ENCODE measurements at places on chromosomes 5 and 9. TPM values are rescaled to one million over a fixed set of nuclear protein-coding genes. Genes with fewer than 3 reads are reported as not detected.
A peak's percentile ranks its signal among the peaks of the same experiment; 100 is the strongest.

Gene AFAP1L1
- 15.1 TPM for total RNA-seq

- H3K4me1 ChIP-seq: no peaks in the 10 kb centered on the region
- H3K4me3 ChIP-seq: no peak overlapping the region
- DNase-seq: no peak
- H3K27ac ChIP-seq: no peak overlapping the region
- no peaks in the 10 kb centered on the region for H3K27me3 ChIP-seq
Observed at GRCh38 chr9:89564346-89564878, 40.4 kb upstream of the GADD45G start.

- H3K4me3 ChIP-seq: no peak overlapping the region
- no peak overlapping the region for H3K27ac ChIP-seq
- no peaks in the 10 kb centered on the region for H3K27me3 ChIP-seq
Observed at GRCh38 chr5:116457062-116457461, 117.6 kb downstream of the SEMA6A start.

GRCh38 chr5:132799392-132799791, 13.7 kb upstream of the SOWAHA start:
- H3K27ac ChIP-seq: no peak overlapping the region
- no peak overlapping the region for H3K4me3 ChIP-seq
- no peak for DNase-seq
- no peaks in the 10 kb centered on the region for H3K4me1 ChIP-seq
- H3K27me3 ChIP-seq: no peaks in the 10 kb centered on the region

Gene GARNL3
- 37.7 TPM for total RNA-seq

DNA sequence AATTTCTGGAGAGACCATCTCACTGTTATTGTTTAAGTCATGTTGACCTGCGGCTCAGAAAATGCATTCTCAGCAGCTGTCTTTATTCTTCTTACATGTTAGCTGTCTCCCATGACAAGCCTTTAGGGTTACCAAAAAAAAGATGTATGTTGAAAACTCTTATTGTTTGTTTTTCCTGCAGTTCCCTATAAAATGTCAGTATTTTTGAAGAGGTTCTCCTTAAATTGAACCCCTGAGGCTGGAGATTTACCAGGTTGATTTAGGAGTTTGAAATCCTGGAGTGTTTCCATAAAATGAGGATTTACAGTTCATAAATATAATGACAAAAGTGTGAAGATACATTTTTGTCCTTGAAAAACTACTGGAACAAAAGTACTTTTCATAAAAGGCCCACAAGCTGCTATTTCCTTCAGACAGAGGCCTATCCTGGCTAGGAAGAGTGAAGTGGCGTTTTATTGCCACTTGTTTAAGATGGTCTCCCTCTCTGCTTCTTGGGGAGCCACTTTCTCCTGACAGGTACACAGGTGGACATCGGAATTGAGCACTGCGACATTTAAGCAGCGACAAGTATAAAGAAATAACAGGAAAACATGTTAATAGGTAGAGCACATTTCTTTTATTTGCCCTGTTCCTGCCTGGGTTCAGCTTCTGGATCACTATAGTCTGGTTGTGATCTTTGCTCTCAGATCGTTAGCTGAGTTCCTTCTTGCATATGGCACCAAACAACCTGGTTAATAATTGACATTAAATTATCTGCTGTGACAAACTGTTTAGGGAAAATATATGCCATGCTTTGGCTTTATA, 344.8 kb upstream of the RPS23 start:
- DNase-seq: no peak
- no peak overlapping the region for H3K4me3 ChIP-seq
- H3K36me3 ChIP-seq: no peaks in the 10 kb centered on the region

DNA sequence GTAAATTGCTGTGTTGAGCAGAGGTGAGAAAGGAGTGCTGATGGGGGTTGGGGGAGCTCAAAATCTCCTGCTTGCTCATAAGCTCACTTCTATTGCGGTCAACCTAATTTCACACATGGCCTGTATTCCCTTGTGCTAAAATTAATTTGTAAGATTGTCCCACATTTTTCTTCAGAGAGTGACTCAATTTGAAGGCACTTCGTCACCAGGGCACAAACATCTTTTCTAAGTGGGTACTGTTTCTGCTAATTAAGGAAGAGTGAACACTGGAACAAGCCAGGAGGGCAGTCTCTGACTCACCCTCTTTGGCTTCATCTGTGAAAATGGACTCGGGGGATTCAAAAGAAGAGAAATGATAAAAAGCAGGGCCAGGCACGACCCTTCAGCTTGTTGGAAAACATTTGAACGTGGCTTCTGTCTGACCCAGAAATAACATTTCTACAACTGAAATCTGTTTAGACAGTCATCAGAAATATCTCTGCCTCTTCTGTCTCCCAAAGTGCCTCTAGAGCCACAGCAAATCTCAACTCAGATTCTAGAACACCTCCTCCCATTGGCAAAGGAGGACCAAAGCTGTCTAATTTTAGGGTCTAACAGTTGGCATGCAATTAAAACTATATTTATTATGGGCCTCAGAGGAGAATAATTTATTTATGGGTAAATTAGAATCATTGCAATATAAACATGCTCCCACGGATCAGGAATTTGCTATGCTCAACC, 49.8 kb downstream of the FEM1C start:
- H3K4me3 ChIP-seq: no peak overlapping the region
- H3K4me1 ChIP-seq: peaks cover 8% of the 10 kb centered on the region
- no peaks in the 10 kb centered on the region for H3K27me3 ChIP-seq
- no peaks in the 10 kb centered on the region for H3K36me3 ChIP-seq

- no peak for DNase-seq
- H3K4me1 ChIP-seq: peaks cover 41% of the 10 kb centered on the region
- H3K27me3 ChIP-seq: no peaks in the 10 kb centered on the region
- no peak overlapping the region for H3K4me3 ChIP-seq
Observed at GRCh38 chr5:150609843-150610584, 30.4 kb upstream of the SYNPO start.

DNA sequence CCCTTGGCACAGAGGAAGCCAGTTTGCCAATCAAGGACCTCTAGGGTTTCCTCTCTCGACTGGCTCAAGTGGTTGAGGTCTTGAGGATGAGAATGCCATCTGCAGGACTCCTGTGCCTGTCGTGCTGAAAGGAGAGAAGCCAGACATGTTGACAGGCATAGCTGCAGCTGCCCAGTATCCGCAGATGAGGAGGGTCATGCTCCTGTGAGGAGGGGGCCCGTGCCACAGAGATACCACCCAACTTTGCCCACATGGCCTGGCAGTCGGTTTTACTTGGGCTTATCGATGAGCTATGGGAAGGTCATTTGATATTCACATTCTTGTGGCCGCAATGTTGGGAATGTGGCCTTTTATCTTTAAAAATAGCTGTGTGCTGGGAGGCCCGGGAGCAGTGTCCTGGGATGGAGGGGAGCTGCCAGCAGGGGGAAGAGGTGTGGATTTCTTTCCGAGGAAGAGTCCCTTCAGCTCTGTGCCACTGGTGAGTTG, 17.4 kb downstream of the FRMPD1 start:
- H3K27ac ChIP-seq: no peak overlapping the region
- no peaks in the 10 kb centered on the region for H3K36me3 ChIP-seq
- DNase-seq: no peak
- no peaks in the 10 kb centered on the region for H3K4me1 ChIP-seq
- H3K4me3 ChIP-seq: no peak overlapping the region
- no peaks in the 10 kb centered on the region for H3K27me3 ChIP-seq

- H3K27ac ChIP-seq: peak overlapping the region; percentile 42
- H3K4me3 ChIP-seq: peak overlapping the region; percentile 52
- peaks cover 23% of the 10 kb centered on the region for H3K4me1 ChIP-seq
- H3K36me3 ChIP-seq: no peaks in the 10 kb centered on the region
- DNase-seq: peak; percentile 86
Observed at GRCh38 chr9:127608104-127608966, 3.7 kb upstream of the STXBP1 start.

DNA sequence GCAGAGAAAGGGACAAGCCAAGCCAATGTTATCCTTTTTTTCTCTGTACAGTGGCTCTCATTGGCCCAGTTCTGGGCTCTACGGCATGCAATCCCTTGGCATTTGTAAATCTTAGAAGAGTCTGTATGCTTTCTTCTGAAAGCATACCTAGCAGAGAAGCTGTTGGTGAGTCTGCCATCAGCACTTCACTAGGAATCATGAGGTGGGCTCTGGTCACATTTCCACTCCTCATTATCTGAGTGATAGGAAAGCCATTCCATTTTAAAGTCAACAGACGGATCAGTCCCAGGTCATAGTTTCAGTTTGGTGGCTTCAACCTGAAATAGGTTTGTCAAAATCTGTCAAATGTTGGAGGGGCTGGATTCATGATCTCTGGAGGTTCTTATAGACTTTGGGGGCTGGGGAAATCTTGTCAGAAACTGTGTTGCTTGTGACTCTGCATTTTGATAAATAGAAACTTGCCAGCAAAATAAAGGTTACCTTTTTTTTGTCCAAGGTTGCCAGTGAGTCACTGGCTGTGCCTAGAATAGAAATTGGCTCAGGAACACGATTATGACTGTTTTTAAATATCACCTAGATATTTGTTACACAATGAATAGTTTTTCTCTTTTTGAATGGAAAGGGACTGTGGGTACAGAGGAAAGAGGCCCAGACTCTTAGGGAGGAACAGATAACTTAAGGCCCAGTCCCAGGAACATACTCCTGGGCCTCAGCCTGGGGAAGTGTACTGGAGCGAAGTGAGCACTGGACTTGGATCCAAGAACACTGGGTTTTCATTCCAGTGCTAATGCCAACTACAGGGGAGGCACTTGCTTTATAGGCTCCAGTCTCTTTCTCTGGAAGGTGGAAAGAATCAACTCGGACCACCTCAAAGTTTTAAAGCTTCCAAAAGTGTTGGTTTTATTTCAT, 183.1 kb downstream of the NMUR2 start:
- H3K27me3 ChIP-seq: no peaks in the 10 kb centered on the region
- H3K27ac ChIP-seq: no peak overlapping the region
- DNase-seq: no peak
- H3K4me1 ChIP-seq: no peaks in the 10 kb centered on the region
- no peak overlapping the region for H3K4me3 ChIP-seq

DNA sequence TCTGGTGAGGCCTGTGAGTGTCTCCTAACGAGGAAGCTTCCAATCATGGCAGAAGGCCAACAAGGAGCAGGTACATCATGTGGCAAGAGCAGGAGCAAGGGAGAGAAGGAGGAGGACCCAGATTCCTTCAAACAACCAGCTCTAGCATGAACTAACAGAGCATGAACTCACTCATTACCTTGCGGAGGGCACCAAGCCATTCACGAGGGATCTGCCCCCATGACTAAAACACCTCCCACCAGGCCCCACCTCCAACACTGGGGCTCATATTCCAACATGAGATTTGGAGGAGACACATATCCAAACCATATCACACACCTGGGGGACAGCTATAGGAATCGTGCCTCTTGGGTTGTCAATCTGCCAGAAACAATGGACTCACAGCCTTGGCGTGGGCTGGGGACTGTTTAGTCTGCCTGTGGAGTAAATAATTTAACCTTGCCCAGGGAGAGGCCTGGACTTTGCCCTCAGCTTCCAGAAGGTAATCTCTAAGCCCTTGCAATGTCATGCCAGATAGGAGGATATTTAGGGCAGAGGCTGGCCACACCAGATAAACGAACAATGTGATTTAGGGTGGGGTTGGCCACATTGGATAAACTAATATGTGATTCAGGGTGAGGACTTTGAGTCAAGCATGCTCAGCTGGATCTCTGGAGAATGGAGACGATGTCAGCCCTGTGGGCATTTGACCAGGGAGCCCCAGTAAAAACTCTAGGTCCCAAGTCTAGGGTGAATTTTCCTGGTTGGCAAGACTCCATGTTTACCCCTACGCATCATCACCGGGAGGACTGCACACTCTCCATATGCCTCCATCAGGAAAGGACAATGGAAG, 13.6 kb upstream of the VDAC1 start:
- no peak for DNase-seq
- H3K36me3 ChIP-seq: no peaks in the 10 kb centered on the region
- no peak overlapping the region for H3K27ac ChIP-seq
- no peaks in the 10 kb centered on the region for H3K27me3 ChIP-seq
- H3K4me3 ChIP-seq: no peak overlapping the region

GRCh38 chr9:26773056-26773455, 119.5 kb downstream of the CAAP1 start:
- H3K27me3 ChIP-seq: no peaks in the 10 kb centered on the region
- no peaks in the 10 kb centered on the region for H3K36me3 ChIP-seq
- H3K27ac ChIP-seq: no peak overlapping the region
- H3K4me1 ChIP-seq: no peaks in the 10 kb centered on the region
- no peak for DNase-seq
- H3K4me3 ChIP-seq: no peak overlapping the region

Gene ADAMTSL1
- 2.3 TPM for total RNA-seq

DNA sequence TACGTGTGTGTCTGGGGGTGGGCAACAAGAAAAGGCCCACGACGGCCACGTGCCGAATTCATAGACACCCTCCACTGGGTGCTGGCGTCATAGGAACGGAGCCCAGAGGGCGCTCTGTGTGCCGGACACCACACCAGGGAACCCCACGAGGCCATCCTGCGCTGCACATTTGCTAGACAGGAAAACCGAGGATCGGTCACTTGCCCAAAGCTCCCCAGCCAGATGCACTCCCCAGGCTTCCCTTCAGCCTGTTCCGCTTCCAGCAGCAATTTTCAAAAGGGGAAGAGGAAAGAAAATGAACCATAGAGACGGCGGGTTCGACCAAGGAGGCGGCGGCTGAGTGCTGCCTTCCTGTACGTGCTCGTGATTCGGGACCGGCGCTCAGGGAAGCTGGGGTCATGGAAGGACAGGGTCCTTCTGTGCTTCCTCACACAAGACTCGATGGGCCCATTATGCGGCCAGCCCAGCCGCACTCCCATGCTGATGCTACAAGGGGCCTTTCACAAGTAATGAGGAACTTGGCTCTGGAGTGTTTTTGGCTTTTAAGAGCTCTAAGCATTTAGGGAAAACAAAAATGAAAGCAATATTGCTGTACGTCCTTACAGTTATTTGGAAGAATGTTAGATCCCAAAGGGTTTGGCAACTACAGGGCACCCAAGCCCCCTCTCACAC, 124.6 kb upstream of the SARDH start:
- H3K36me3 ChIP-seq: no peaks in the 10 kb centered on the region
- peak overlapping the region; percentile 10 for H3K4me3 ChIP-seq
- DNase-seq: no peak
- H3K27me3 ChIP-seq: no peaks in the 10 kb centered on the region
- H3K4me1 ChIP-seq: peaks cover 8% of the 10 kb centered on the region

DNA sequence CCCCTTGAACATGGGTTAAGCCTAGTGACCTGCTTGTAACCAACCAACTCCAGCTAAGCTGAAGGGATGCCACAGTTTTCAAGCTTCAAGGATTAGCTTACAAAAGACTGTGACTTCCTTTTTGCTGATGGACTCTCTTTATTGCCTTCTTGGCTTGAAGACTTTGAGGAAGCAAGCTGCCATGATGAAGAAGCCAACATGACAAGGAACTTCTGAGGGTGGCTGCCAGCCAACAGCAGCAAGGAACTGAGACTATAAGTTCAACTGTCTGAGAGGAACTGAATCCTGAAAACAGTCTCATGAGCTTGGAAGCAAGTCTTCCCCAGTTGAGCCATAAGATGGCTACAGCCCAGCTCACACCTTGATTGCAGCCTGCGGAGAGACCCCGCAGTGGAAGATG, 116.1 kb upstream of the TAF11L2 start:
- DNase-seq: peak; percentile 74
- no peak overlapping the region for H3K27ac ChIP-seq
- no peaks in the 10 kb centered on the region for H3K27me3 ChIP-seq
- H3K4me1 ChIP-seq: no peaks in the 10 kb centered on the region

Measured in upper lobe of left lung (tissue), 6 donors.